ENCODE measurements at places on chromosomes 3 and 15.

DNA sequence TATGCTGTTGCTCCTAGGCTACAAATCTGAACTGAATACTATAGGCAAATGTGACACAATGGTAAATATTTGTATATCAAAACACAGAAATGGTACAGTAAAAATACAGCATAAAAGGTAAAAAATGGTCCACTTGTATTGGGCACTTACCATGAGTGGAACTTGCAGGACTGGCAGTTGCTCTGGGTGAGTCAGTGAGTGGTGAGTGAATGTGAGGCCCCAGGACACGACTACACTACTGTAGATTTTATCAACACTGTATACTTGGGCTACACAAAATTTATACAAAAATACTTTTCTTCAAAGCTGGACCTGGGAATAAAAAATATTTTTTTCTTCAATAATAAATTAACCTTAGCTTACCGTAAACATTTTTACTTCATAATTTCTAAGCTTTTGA lies 41.6 kb upstream of the DUT start:
- no peak for DNase-seq

- no peak for DNase-seq
Observed at GRCh38 chr3:183823963-183824362, 1.4 kb downstream of the MAP6D1 start.

- no peak for DNase-seq
Observed at GRCh38 chr3:58688574-58688973, 22.0 kb upstream of the FAM3D start.

DNA sequence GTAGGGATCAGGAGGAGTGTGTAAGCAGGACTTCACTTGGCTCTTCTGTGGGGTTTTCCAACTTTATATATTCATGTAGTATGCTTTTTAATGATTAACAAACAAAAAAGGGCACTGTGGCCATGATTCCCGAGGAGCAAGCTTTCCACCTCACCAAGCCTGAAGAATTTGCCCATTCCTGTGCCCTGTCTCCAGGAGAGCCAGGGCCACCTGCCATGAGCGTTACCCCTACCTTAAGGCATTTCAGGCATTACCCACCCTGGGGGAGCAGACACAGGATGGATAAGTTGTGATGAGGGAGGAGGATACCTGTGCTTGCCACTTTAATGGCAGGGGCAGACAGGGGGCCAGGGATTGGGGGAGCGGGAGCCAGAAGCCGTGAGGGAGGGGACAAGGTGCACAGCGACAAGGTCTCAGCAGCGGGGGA lies 3.0 kb downstream of the TRPM1 start:
- DNase-seq: no peak

DNA sequence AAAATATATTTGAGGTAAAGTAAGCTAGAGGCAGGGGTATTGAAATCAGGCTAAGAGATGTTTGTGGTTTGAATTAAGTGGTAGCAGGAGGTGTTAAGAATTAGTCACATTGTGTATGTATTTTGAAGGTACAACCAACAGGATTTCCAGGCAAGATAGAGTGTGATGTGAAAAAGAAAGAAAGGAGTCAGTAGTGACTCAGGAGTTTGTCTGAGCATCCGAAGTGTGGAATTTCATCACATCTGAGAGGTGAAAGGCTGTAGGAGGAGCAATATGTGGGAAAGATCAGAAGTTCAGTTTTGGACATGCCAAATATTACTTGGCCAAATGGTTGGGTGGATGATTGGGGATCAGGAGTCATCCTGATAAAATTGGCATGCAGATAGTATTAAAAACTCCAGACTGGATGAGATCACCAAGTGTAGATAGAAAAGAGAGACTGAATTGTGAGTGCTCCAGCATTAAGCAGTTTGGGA lies 32.1 kb upstream of the EBLN2 start:
- peak; percentile 6 for DNase-seq

DNA sequence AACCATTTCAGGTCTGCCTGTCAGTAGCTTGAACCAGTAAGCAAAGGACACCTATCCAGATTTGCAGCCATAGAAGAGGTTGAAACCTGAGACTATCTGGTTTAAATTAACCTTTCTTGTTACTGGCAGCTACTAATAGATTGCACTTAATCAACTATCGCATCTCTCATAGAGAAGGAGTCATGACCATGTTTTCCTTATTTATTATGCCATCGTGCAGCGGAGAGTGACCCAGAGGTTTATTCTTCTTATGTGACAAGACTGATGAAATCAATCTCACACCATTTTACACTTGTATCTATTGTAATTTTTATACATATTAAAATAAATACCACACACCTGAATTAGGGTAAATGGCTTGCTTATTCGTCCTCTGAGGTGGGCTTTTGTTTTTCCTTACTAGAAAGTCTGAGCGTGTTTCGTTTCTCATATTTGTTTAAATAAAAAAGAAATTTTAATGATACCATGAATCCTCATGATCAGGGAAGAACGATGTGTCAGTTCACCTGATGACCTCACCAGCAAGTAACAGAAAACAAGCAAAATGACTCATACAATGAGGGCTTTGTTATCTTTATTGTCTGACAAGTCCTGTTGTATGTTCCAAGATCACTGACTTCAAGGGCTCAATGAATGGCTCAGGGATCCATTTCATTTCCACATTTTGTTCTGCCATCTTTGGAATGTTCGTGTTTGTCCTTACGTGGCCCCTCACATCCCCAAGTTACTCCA lies 379.5 kb upstream of the DPH6 start:
- DNase-seq: no peak

DNA sequence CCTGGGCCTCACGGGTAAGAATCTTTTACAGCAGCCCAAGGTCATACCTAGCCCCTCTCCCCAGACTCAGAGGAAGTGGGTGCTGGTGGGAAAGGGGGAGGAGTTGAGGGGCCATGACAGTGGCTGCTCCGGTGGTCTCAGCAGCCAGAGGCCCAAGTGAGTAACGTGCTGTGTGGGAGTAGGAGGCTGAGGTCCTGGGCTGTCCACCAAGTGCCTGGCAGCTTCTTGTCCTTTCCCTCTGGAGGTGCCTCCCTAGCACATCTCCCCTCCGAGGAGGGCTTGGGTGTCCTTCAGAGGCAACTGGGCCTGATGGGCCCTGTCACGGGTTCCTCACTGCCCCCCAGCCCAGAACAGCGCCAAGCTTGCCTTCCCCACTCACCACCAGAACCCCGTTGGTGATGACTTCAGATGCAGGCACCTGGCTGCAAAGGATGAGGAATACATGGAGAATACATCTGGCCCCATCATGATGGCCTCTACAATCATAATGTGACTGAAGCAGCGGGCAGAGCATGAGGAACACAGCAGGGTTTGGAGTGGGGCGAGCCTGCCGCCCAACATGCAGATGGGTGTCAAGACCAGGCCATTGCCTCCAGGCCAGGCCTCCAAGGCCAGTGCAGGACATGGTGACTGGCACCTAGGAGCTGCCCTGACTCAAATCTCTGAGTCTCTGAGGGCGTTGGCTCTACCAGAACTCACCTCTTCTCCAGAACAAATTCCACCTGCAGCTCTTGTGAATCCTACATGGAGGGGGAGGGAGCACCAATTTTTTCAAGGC lies 3.3 kb downstream of the PLA2G4F start:
- DNase-seq: no peak

DNA sequence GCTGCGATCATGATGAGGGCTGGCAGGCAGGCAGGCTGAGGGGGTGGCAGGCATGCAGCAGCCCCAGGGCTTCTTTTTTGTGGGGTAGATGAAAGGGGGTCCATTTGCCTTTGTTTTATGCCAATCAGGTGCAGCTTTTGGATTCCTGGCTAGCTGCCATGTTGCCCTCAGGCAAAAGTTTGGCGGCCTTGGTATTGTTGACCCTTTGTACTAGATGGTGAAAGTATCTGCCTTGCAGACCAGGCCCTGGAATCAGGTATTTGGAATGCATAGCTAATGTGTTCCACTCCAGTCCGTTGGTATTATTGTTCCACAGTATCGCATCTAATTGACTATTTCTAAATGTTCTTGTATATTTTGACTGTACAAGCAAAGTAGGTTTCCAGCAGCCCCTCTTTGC lies 35.0 kb downstream of the EEFSEC start:
- DNase-seq: no peak

DNA sequence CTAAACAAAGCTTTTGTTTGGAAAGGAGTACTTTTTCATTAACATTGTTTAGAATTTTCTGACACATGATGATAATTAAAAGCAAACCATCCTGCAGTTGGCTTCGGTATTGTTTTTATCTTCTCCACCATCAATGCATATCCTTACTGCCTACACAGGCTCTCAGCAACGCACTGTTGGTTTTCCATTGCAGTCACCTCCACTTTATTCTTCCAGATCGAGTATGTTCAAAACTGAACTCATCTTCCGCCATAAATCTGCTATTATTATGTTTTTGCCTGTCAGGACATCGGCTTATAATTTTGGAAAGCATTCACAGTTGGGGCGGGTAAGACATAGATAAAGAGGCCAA lies 589 bp upstream of the SENP5 start:
- no peak for DNase-seq

DNA sequence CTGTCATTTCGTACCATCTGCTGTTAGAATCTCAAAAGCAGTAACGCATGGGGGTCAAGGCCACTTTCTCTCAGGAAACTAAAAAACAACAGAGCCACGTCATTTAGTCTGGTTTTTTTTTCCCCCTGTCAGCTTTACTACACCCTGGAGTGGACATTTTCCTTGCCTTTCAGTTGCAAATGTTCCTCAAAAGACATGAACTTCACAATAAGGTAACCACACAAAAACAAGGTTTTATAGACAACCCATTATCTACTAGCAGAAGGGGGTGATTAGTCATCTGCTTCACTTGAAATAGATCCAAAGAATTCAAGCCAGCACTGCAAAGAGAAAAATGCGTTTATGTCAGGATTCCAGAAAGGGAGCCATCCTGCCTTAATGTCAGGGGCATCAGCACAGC lies 171.8 kb upstream of the CDIN1 start:
- no peak for DNase-seq

- DNase-seq: no peak
Observed at GRCh38 chr15:45785897-45786296, 151.1 kb downstream of the SQOR start.

- no peak for DNase-seq
Observed at GRCh38 chr15:101540480-101541239, 51.2 kb upstream of the PCSK6 start.

- DNase-seq: no peak
Observed at GRCh38 chr3:32886911-32887310, 64.5 kb upstream of the CCR4 start.

- no peak for DNase-seq
Observed at GRCh38 chr3:74271541-74271940, 342.9 kb downstream of the CNTN3 start.

GRCh38 chr3:150783316-150783715 lies 20.3 kb upstream of the SIAH2 start:
- no peak for DNase-seq

DNA sequence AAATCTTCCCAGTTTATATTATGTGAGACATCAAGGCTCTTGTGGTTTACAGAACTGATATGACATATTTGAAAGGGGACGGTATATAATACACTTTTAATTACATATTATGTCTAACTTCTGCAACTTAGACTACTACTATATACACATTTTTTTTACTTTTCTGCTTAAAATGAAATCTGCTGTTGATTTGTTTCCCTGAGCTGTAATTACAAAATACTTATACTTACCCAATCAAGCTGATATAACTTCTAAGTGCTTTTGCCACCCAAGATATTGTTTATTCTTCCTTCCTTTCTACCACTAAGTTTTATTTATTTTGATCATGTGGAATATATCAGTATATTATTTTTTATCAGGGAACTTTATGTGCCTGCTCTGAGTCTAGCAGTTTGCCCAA lies 654.0 kb upstream of the TGFBR2 start:
- DNase-seq: no peak

- no peak for DNase-seq
Observed at GRCh38 chr3:130831719-130832400, 62.0 kb upstream of the ATP2C1 start.

- DNase-seq: no peak
Observed at GRCh38 chr15:70212286-70212962, 114.7 kb upstream of the TLE3 start.

- DNase-seq: no peak
Observed at GRCh38 chr3:174363256-174363655, 495.9 kb upstream of the NAALADL2 start.

DNA sequence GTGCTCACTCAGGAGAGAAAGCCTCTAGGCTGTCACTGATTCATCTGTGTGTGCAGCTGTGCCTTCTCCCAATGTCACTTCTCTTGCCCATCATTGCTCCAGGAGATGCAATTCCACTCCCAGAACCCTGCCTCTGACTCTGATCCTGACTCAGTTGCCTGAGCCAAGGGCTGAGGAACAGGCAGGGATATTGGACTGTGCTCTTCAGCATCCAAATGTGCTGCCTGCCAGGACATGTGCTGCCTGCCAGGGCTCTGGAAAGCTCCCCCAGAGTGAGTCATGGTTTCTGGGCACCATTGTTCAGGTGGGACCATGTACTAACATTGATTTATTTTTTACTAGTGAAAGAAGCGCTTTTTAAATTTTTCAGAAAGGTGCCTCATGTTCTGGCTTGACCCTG lies 71.0 kb downstream of the TRIM42 start:
- no peak for DNase-seq

- no peak for DNase-seq
Observed at GRCh38 chr3:114011059-114011797, 45.1 kb downstream of the CCDC191 start.

- no peak for DNase-seq
Observed at GRCh38 chr3:150079029-150079739, 108.5 kb upstream of the PFN2 start.

- peak; percentile 70 for DNase-seq
Observed at GRCh38 chr3:5057857-5058324, 64.2 kb upstream of the ARL8B start.

DNA sequence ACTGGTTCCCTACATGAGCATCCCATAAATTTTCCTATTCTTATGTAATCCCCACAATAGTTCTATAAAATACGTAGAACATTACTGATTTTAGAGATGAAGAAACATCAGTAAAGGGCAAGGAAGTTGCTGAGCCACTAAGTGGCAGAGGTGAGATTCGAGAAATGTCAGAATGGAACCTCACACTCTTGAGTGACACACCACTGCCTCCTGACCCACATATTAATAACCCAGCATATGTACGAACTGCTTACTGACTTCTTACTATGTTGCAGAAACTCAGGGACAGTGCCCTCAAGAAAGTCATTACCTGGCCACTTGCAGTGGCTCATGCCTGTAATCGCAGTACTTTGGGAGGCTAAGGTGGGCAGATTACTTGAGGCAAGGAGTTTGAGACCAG lies 1022.4 kb downstream of the FHIT start:
- no peak for DNase-seq

GRCh38 chr3:72042397-72043203 lies 257.7 kb upstream of the PROK2 start:
- DNase-seq: no peak
